Calu3 (cell line): ENCODE measurements at places on chromosomes 3 and 15.

DNA sequence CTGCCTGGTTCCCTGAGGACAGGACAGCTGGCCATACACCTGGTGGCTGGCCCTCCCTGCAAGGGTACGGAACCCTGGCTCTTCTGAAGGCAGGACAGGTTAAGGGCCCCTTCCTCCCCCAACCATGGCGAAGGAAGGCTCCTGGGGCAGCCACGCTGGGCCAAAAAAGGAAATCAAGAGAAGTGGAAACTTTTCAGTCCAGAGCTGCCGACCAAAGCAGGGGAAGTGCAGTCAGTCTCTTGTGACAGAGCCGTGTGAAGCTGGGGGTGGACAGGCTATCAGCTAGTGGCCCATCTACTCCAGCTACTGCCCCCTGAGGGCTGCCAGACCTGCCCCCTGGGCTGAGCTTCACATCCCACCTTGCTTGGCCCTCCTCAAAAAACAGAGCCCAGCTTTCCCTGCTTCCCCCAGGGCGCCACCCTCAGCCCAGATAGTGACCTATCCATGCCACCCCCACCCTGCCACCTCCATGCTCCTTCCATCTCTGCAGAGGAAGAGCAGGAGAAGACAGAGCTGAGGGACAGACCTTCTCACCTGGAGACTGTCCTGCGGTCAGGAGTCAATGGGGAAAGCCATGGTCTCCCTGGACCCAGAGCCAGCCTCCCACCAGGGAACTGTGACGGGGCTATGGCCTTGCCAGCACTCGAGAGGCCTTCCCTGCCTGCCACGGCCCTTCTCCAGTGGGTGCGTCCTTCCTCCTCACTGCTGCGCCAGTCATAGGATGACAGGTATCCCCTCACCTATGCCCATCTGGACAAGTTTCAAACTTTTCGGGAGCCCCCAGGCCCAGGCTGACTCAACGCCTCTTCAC, 4.6 kb downstream of the SEMA7A start:
- DNase-seq = no peak

- DNase-seq = no peak
These were observed 27.1 kb downstream of the SPATA12 start for GRCh38 chr3:57087361-57088092.

- no peak for DNase-seq
These were observed 2.8 kb downstream of the LOXL1 start for GRCh38 chr15:73928971-73929627.

DNA sequence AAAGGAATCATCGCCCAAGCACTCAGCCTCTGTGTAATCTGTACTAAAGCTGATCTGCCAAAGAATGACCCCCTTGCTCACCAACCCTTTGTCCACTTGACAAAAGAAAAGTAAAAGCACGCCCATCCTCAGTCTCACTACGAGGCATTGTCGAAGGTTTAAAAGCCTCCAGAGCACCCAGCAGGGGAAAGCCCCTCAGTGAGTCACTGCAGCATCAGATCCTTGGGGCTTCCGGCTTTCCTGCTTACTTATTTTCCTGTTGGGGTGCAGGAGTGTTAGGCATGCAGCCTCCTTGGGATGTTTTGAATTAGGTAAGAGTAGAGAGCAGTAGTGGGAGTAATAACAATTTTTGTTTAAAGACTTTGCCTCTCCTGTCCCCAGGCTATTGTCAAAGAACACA, 216.1 kb downstream of the MTHFS start:
- DNase-seq = peak; percentile 73

DNA sequence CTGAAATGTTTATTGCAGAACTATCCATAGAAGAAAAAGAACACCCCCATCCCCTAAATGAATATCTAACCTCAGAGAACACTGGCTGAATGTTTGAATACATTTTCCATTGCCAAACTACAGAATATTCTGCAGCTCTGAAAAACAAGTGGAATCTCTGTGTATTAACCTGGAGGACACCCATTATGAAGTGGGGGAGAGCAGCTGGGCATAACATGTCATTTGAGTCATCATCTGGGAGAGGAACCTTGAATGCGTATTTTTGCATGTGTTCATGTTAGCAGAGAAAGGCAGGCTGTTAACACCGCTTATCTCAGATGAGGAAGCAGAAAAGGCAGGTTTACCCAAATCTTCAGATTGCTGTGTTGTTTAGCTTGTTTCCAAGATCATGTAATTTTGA, 31.5 kb downstream of the ESYT3 start:
- DNase-seq = no peak

GRCh38 chr15:51367322-51367976, 26.0 kb downstream of the GLDN start:
- no peak for DNase-seq

DNA sequence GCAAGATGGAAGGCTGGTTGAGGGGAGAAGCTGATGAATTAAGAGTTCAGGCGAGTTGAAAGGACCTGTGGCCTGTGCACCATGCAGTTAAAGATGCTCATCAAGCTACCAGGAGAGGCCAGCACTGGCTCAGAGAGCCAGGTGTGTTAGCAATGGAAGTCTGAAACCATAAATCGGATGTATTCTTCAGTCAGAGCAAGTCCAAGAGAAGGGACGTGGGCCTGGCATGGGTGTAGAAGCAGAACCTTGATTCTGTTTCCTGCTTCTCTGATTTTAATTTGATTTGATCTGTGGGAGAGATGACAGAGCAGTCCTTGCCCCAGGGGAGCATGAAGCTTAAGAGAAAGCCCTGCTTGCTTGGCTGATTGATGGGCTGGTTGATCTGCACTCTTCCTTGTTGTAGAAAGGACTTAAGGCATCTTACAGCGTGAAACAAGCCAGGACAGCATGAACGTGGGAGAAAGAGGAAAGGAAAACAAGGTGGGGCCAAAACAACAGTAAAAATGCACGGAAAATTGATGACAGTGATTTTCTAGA, 10.9 kb downstream of the TM6SF1 start:
- DNase-seq = no peak

DNA sequence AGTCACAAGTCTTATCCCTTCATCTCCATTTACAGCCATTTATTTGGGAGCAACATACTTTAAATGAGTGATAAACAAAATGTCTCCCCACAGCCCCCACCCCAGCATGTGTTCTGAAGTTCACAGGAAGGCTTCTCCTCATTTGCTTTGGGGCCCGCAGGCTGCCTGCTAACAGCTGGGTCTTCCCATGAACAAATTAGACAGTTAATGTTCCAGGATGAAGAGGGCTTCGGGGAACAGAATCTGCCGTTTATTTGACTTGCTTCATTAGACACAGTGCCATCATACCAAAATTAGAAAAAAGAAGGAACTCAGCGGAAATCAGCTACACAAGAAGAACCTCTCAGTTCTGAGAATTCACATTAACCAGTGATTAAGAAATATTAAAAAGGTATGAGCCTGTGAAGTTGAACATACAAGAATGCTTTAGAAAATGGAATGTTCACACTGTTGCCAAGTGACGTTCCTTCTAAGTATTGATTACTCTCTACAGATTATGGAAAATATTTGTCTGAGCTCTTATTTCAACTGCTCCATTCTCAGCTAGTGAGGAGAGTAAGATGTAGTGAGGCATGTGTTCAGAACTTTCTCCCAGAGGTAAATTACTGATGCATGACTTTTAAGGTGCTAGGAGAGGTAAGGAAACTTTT, 107.5 kb upstream of the THBS1 start:
- DNase-seq = no peak

GRCh38 chr15:84603630-84604379, 3.0 kb downstream of the ZSCAN2 start:
- no peak for DNase-seq

GRCh38 chr3:170421111-170421641, 2.5 kb downstream of the CLDN11 start:
- DNase-seq = no peak

GRCh38 chr3:51216291-51216690, 168.8 kb upstream of the MANF start:
- no peak for DNase-seq

- DNase-seq = no peak
These were observed 49.3 kb downstream of the STRIT1 start for GRCh38 chr3:155244216-155244615.
